ENCODE measurements at places on chromosomes 7 and 10. TPM values are rescaled to one million over a fixed set of nuclear protein-coding genes. Genes with fewer than 3 reads are reported as not detected.

Gene GRM3
- not detected for total RNA-seq

GRCh38 chr10:66828957-66829356 lies 96.9 kb upstream of the LRRTM3 start:
- DNase-seq, result no peak

DNA sequence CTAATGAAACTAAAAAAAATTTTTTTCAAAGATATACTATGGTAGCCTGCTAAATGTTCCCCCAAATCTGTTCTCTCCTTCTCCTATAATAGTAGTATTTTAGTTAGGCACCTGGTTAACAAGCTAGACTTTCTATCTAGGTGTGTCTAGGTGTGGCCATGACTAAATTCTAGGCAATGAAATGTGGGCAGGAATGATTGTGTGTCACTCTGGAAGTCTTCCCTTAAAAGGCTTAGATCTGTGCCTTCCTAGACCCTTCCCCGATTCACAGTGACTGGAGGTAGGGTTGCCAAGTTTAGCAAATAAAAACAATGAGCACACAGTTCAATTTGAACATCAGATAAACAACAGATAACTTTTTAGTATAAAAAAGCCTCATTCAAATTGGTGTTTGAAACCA lies 8.3 kb upstream of the ARHGAP21 start:
- DNase-seq, result no peak

GRCh38 chr7:43630482-43630881 lies 47.6 kb downstream of the STK17A start:
- DNase-seq, result no peak

GRCh38 chr10:44845361-44846175 lies 65.6 kb upstream of the TMEM72 start:
- DNase-seq, result no peak

- no peak for DNase-seq
Measured at GRCh38 chr10:101690461-101690860, 4.5 kb downstream of the FBXW4 start.

GRCh38 chr7:52074912-52075311 lies 758.3 kb upstream of the COBL start:
- DNase-seq, result no peak

- DNase-seq, result no peak
Measured at GRCh38 chr10:95407546-95407945, 116.7 kb upstream of the PDLIM1 start.

Measured in CD8-positive, alpha-beta memory T cell (primary cell).